AG09309 (cell line): ENCODE measurements at places on chromosomes 13 and 19.

DNA sequence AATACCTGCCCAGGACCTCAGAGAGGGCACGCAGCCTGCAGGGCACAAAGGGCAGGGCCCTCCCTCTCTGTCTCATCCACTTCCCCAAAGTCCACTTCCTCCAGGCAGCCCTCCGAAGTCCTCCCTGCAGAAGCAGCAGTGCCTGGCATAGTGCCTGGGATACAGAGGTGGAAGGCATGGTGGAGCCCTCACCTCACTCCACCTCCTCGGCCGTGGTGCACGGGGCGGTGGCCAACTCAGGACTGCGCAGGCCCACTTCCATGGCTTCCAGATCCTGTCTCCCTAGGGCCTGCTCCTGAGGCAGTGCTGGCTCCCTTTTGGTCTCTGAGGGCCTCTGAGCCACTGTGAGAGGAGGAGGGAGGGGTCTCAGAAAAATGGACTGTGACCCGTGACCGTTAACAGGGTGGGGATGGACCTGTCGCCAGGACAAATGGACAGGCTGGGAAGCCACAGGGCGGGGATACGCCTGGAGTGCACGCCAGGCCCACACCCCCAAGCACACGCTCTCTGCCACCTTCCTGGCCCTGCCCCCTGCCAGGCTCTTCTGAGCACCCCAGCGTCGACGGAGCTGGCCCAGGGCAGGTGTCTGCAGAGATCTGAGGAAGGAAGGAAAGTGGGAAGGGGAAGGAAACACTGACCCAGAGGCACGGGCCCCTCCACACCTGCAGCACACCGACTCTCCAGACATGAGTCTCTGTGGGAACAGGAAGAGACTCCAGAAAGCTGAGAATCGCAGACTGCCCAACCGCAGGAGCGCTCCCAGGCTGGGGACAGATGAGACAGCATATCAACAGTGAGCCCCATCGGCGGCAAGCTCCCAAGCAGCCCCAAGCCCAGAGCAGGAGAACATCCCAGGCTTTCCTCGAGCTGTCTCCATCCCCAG lies 8.4 kb downstream of the REXO1 start:
- DNase-seq, result no peak

- DNase-seq, result no peak
These were observed 25.7 kb upstream of the SLC7A1 start for GRCh38 chr13:29621051-29621800.

- DNase-seq, result no peak
These were observed 9.7 kb upstream of the CNOT3 start for GRCh38 chr19:54127688-54128440.

DNA sequence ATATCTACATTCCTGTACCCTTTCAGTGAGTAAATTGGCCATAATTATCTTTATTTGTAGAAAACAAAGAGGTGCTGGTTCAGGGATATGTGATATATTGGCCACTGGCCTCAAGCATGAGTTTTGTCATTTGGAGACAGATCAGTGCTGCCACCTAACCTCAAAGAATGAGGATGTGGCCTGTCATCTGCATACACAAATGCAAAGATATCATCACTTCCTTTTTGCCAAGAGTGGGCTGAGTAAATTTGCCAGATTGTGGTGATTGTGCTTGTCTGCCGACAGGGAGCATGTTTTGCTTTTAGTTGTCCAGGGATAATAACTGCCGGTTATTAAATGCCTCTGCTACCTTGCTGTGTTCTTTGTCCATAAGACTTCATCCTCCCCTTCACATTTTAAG lies 44.2 kb downstream of the WASF3 start:
- no peak for DNase-seq

- no peak for DNase-seq
These were observed 563 bp downstream of the ZNF43 start for GRCh38 chr19:21835429-21835809.

- no peak for DNase-seq
These were observed 94.6 kb upstream of the DIAPH3 start for GRCh38 chr13:60258349-60258748.
